ENCODE measurements at places on chromosomes 5 and 9.

DNA sequence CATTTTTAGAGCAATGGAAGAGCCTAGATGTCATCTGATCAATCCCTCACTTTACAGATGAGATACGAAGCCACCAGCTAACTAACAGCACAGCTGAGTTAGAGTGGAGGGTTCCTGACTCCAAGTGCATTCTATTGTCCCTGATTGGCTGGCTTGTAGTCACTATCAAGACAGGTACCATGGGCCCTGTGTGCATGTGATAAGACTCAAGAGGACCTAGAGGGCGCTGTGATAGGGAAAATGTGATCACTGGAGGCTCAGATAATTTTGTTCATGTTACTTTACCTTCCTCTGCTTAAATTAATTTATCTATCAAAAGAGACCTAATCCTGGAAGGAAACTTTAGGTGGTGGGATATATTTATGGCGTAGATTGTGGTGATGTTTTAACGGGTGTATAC, 19.5 kb upstream of the SNAPC3 start:
- DNase-seq: no peak

GRCh38 chr5:176778921-176779465, 31.4 kb upstream of the UNC5A start:
- DNase-seq: no peak

DNA sequence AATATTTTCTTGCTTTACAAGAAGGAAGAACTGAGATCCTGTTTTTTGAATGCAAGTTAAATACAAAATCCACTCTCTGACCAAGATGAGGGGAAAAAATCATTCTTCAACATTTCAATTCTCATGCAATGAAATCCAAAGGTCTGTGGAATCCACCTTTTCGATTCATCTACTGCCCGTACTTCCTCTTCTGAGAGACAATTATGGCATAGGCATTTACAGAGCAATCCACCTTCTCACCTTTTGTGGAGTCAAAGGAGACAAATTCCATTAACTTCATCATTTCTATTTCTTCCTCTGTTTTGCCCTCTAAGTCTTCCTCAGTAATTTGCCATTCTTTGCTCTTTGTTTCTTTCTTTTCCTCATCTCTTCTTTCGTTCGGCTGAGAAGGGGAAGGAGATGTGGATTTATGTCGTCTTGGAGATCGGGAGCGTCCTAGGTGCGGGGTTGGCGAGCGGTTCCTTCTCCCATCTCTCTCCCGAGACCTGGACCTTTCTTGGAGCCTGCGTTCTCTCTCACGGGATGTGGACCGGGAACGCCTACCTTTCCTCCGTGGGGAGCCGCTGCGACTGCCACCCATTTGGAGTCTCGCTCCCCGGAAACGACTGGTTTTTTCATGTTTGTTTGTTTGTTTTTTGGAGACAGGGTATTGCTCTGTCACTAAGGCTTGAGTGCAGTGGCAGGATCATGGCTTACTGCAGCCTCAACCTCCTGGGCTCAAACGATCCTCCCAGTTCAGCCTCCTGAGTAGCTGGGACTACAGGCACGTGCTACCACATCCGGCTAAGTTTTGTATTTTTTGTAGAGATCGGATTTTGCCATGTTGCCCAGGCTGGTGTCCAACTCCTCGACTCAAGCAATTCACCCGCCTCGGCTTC, 24.3 kb upstream of the AFF4 start:
- no peak for DNase-seq

- no peak for DNase-seq
Observed at GRCh38 chr5:143826951-143827444, 15.0 kb downstream of the HMHB1 start.

- DNase-seq: no peak
Observed at GRCh38 chr9:97848480-97849237, 4.4 kb upstream of the FOXE1 start.

DNA sequence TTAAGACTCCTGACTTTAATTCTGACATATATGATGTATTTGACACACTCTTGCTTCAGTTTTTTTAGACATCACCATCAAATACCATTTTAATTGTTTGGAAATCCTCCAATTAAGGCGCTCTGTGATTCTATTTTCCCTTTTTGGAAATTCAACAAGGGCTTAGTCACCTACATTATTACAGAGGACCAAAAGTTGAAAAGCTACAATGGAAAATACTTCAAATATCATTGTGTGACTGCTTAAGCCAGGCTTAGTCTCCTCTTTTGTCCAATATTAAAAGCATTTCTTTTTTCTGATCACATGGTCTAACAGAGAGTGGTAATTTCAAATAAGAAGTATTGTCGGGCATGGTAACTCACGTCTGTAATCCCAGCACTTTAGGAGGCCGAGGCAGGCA, 160.3 kb downstream of the CEMIP2 start:
- no peak for DNase-seq

- DNase-seq: no peak
Observed at GRCh38 chr9:131105952-131106351, 9.6 kb downstream of the AIF1L start.

DNA sequence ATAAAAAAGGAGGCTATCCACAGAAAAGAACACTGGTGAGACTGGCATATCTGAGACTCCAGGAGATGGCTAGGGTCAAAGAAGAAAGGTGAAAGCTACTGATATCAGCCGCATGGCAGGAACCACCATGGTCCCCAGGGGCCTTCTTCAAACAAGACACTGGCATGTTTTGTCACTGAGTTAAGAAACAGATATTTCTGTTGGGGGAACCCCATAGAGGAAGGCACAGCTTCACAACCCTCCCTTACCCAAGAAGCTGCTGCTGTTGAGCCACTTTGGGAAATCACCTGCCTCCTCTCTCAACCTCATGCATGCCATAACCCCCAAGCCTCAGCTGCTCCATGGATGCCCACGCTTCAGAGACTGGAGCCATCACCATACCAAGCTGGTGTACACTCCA, 13.3 kb upstream of the BTNL3 start:
- no peak for DNase-seq

GRCh38 chr5:27906931-27907601, 868.7 kb upstream of the CDH9 start:
- no peak for DNase-seq

GRCh38 chr9:69971643-69972449, 71.8 kb upstream of the MAMDC2 start:
- DNase-seq: peak; percentile 38

DNA sequence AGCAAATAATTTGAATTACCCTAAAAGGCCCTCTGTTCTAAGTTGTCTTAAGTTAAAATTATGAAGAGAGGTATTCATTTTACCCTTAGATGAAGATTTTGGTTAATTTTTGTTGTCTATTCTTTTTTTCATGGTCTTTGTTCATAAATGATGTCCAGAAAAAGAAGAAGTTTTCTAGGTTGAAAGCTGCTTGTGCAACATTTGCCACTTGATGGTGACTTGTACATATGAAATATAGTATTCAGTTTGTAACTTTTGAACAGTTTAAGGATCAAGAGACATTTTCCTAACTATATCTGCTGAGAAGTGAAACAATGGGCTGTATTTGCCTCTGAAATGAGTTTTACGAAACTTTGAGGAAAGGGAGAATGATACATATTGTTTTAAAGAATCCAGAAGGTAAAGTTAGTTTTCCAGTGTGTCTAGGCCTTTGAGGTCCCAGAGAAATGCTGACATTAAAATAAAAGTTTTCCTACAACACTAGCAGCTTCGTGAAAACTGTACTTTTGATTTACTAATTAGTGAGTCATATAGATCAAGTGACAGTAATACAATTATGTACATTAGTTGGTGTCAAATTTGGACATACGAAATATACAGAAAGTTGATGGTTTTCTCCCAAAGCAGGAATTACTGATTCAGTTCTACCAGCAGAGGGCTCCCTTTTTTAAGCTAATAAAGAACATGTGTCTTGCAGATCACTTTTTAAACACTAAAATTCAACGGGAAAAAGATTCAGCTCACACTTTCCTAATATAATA, 70.5 kb downstream of the PIK3R1 start:
- peak; percentile 77 for DNase-seq

- DNase-seq: no peak
Observed at GRCh38 chr5:98401656-98402055, 371.8 kb upstream of the RGMB start.

GRCh38 chr9:33921967-33922895, 105.3 kb downstream of the UBE2R2 start:
- DNase-seq: no peak

- DNase-seq: no peak
Observed at GRCh38 chr5:135341016-135341666, 57.9 kb downstream of the MACROH2A1 start.

- DNase-seq: no peak
Observed at GRCh38 chr9:99265691-99266090, 43.6 kb downstream of the SEC61B start.

- no peak for DNase-seq
Observed at GRCh38 chr5:113268232-113268631, 166.6 kb downstream of the TSSK1B start.

- no peak for DNase-seq
Observed at GRCh38 chr9:127919253-127919815, 2.5 kb upstream of the ST6GALNAC4 start.

DNA sequence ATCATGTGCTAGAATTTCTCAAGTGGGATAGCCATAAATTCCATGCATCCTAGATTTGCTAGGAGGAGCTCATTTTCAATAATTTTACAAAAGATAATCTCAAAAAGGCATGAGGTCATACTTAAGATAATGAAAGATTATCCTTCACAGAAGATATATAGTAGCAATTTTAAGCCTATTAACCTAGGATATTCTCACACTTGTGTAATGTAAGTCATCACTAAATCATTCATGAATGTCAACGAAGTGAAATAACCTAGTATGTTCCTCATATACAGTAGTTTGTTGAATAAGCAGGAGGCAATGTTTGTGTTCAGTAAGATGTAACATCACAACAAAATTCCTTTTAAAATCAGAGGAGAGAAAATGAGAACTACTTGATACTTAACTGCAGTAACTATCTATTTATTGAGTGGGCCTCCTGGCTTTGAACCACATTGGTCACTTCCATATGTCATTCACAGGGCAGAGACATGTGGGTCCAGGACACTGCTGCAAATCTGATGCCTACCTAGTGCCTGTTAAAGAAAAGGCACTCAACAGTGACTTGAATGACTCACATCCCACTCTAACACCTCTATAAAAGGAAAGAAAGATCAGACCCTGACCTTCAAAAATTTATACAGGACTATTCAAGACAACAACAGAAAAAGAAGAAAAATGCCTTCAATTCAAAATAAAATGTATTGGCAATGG, 8.2 kb downstream of the LIFR start:
- DNase-seq: no peak

DNA sequence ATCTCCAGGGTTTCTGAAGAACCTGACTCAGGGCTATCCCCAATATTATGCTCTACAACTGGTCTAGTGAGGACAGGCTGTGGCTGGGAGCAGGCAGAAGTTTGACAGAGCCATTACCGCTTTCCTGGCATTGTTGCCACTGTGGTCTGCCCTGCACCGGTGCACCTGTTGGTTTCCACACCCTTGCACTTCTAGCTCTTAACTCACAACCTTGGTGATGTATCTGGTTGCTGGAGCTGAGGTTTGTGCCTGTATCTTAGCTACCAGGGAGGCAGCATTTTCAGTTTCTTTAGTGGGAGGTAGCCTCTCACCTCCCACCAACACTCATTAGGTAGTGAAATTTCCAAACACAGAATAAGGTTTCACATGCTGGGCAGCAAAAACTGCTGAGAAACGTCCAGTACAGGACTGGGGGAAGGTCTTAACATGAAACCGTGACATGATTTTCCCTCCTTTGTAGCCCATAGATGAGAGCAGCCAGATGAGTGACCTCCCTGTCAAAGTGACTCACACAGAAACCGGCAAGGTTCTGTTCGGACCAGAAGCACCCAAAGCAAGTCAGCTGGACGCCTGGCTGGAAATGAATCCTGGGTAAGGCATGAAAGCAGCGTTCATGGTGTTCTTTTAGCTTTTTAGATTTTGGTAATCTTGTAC, 57.7 kb downstream of the SMARCA2 start:
- DNase-seq: no peak

DNA sequence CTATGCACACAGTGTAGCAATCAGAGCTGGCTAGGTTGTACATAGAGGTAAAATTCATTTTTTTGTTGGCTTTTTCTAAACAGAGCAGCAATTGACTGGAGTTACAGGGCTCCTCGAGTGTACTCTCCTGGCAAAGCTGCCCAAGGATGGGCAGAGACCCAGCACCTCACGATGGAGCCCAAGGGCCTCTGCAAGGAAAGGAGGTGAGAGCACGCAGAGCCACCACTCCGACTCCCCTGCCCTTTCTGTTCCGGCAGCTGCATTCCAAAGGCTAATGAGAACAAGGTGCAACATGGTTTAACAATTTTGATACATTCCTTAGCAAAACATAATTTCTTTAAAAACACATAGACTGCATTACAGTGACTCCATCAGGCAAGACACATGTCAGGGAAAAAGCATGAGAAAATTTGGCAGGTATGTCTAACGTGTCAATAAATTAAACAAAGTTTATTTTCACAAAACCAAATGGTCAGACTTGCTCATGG, 47.5 kb downstream of the SAXO1 start:
- DNase-seq: no peak

GRCh38 chr5:160280384-160281095, 31.8 kb downstream of the CCNJL start:
- DNase-seq: no peak

DNA sequence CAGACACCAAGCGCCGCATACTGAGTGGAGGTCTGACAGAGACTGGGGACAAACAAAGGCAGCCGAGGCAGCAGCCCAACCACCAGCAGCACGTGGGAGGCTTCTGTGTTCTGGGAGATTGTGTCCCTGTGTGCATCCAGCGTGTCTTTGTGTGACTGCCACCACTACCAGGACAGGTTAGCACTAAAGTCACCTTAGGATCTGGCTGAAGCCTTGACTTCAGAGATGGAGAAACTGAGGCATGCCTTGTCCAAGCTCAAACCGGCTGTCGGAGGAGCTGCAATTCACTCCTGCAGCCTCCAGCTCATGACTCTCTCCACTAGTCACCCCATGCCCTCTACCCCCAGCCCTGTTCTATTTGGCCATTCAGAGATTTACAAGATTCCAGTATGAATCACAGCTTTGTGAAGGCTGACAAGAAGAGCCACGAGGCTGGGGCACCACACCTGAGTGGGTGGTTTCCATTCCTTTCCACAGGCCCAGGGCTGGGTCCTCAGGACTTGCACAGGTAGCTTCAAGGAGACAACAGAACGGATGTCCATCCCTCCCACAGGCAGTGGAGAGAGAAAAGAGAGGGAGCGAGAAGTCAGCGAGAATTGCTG, 69.3 kb downstream of the SHB start:
- no peak for DNase-seq

GRCh38 chr5:76125346-76125745, 42.2 kb downstream of the SV2C start:
- no peak for DNase-seq

- DNase-seq: no peak
Observed at GRCh38 chr5:179325296-179326031, 19.8 kb downstream of the ADAMTS2 start.

DNA sequence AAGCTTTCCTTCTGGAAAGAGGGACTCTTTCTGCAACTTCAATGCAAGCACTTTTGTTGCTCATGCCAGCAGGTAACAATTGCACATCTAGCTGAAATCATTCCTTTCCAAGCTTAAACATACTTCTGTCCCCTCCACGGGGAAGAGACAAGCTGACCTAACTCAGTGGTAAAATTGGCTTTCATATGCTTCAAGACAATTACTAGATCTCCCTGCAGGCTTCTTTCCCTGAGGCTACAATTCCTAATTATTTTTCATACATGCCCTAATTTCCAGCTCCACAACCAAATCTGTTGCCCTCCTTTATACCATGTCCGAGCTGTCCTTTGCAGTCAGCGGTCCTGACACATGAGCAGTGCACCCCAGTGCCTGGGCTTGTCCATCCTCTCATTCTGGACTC, 324.9 kb downstream of the SPOCK1 start:
- no peak for DNase-seq

GRCh38 chr9:116693233-116693731, 6.2 kb downstream of the TRIM32 start:
- DNase-seq: no peak

GRCh38 chr9:7368410-7369292, 430.9 kb downstream of the DMAC1 start:
- no peak for DNase-seq

All from CD8-positive, alpha-beta T cell (primary cell).